CD4-positive, alpha-beta memory T cell (primary cell): ENCODE measurements at places on chromosomes 16 and 17. TPM values are rescaled to one million over a fixed set of nuclear protein-coding genes. Genes with fewer than 3 reads are reported as not detected.

The PRR15L gene
- polyA plus RNA-seq = 0.11 TPM

The CDR2L gene
- polyA plus RNA-seq = not detected

The KRTAP2-1 gene
- polyA plus RNA-seq = not detected

The IL4R gene
- 66.1 TPM for polyA plus RNA-seq

The ZP2 gene
- not detected for polyA plus RNA-seq

The UNC13D gene
- 78.9 TPM for polyA plus RNA-seq

The PTX4 gene
- polyA plus RNA-seq = not detected

The DCXR gene
- 164 TPM for polyA plus RNA-seq

The RFFL gene
- polyA plus RNA-seq = 48.3 TPM

The C17orf78 gene
- not detected for polyA plus RNA-seq

The PRR29 gene
- polyA plus RNA-seq = 5.6 TPM
